ENCODE measurements at places on chromosomes 4 and X.

GRCh38 chr4:88008122-88008742, 797 bp downstream of the PKD2 start:
- DNase-seq: peak; percentile 30

DNA sequence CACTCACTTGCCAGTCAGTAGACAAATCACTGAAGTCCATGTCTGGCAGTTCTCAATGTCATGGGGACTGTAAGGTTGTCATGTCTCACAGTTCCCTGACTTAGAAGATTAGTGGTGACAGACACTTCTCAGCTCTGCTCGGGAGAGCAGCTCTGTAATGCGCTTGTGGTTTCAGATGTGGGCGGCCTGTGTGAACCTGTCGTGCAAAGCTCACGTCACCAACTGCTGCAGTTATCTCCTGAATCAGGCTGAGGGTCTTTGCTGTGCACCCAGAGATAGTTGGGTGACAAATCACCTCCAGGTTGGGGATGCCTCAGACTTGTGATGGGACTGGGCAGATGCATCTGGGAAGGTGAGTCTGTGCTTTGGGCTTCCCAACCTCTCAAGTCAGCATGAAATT, at the start of gene IL9R:
Gene IL9R, plus strand, starts transcription at position 261 of the 400 bp plus-strand sequence. Its CDS starts 64 bp downstream, at position 325.
- no peak for DNase-seq

- no peak for DNase-seq
These were observed 63.7 kb downstream of the SPCS3 start for GRCh38 chr4:176383273-176384077.

DNA sequence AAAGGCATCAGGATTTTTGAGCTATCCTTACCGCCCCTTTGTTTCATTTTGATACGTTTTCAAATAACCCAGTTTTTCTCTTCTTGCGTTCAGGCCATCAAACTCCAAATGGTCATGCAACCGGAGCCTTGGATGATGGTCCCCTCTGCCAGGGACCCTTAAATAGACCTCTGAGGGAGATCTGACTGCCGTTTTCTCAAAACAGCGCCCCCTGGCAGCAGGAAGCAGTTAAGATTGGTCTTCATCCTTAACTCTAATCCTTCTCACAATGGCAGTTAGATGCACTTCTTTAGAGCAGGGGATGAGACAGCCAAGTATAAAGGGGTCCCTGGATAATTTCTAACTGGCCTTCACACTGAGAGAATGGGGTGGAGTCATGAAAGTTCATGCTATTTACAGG, 525.0 kb upstream of the SPANXN1 start:
- no peak for DNase-seq

GRCh38 chr4:4385729-4386295, 1.1 kb upstream of the NSG1 start:
- no peak for DNase-seq

DNA sequence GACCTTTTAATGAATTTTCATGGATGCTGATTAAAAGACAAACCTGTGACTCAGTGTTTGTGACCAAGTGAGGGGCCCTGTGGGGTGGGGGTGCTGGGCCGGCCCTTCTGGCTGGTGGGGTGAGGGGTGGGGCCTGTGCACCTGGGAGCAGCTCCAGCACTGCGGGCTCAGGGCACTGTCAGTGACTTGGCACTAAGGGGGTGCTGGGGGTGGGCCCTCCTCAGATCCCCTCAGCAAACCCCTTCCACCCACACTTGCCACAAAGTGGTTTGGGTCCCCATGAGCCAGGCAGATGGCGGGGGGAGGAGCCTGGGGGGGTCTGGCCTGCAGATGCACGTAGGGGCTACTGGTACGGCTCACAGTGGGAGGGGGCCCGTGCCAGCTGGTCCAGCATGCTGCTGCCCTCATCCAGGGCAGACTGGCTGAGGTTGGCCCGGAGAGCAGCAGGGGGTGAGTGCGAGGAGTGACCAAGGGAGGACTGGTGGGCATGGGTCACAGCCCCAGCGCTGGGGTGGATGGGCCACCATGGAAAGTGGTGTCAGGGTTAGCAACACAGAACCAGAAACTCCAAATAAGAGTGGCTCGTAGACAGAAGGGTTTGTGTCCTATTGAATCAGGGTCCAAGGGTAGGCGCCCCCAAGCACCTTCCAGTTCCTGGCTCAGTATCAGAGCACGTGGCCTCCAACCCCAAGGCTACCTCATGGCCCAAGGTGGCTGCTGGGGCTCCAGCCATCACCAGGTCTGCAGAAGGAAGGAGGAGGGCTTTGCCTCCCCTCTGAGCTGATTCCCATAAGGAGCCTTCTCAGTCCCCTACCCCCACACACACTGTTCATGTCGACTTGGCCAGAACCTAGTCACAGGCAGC, 10.1 kb downstream of the NKX1-1 start:
- DNase-seq: no peak

GRCh38 chrX:146435472-146435871, 374.1 kb upstream of the CXorf51B start:
- DNase-seq: no peak

DNA sequence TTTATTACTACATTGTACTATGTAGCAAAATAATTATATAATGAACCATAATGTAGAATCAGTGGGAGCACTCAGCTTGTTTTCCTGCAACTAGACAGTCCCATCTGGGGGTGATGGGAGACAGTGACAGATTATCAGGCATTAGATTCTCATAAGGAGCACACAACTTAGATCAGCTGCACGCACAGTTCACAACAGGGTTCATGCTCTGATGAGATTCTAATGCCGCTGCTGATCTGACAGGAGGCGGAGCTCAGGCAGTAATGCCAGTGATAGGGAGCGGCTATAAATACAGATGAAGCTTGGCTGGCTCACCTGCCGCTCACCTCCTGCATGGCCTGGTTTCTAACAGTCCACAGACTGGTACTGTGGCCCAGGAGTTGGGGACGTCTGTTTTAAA, 199.2 kb downstream of the MAB21L2 start:
- DNase-seq: no peak

GRCh38 chr4:151905197-151905596, 144.4 kb upstream of the GATB start:
- DNase-seq: no peak

DNA sequence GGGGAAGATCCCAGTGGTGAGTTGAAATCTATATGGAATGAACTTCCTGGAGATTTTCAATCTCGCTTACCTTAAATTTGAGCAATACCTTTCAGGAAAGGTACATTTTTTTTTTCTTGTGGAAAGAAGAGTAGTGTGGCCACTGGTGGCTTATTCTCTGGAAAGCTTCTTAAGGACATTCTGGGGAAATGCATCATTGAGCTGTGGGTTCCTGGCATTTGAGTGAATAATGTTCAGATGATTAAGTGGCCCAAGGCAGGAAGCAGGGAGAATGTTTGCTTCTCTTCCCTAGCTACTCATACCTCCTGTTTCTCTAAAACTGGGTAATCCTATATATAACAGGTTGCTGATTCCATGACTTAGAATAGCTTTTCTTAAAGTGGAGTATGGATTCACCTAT, 31.8 kb downstream of the STAG2 start:
- no peak for DNase-seq

- DNase-seq: no peak
These were observed 20.6 kb upstream of the TEC start for GRCh38 chr4:48290146-48290772.

Data from NCI-H1105 (cell line).